HCEC 1CT (cell line): ENCODE measurements at places on chromosomes 5 and 9.

- DNase-seq = no peak
These were observed 163.3 kb upstream of the PPP1R2B start for GRCh38 chr5:156686796-156687195.

DNA sequence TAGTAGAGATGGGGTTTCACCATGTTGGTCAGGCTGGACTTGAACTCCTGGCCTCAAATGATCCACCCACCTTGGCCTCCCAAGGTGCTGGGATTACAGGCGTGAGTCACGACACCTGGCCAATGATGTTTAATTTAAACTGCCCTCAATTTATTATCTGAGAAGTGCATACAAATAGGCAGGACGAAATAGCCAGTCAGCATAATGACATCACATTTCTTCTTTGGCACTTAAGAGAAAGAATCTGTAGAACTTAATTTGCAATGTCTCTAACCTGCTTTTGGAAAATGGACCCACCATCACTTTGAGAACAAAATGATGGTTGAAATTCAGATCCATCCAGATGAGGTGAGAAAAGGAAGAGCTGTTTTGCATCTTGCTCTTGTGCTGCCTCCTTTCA is 52.5 kb upstream of the ZNF608 start:
- no peak for DNase-seq

DNA sequence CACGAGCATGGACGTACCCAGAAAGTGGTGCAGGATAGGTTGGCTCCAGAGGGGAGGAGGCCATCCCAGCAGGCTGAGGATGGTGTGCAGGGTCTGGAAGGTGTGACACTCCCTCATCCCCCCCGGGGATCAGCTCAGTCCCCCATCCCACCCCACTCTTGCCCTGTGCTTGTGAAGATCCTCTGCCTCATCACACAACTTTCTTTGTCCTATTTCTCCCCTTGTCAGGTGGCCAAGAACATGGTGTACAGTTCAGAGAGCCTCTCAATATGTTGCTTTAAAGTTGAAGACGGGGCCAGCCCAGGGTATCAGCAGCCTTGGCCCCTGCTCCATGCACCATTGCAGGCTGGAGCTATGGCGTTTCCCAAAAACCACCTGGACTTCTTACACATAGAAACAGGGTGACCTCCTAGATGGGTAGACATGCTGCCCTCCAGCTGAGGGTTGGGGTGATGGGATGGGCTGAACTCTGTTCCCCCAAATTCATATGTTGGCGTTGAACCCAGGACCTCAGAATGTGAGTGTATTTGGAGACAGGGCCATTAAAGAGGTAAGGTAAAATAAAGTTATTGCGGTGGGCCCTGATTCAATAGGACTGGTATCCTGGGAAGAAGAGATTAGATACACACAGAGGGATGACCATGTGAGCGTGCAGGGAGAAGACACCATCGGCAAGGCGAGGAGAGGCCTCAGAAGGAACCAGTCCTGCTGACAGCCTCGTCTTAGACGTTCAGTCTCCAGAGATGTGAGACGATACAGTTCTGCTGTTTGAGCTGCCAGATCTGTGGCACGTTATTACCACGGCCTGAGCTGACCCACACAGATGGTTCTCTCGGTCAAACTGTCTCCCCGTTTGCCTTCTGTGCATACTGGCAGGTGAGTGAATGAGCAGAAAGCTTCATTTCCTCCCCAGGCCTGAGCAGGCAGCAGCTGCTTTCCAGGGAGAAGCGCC is 272.5 kb downstream of the GADD45G start:
- DNase-seq = no peak

GRCh38 chr5:33734537-33734936 is 157.3 kb downstream of the ADAMTS12 start:
- no peak for DNase-seq

DNA sequence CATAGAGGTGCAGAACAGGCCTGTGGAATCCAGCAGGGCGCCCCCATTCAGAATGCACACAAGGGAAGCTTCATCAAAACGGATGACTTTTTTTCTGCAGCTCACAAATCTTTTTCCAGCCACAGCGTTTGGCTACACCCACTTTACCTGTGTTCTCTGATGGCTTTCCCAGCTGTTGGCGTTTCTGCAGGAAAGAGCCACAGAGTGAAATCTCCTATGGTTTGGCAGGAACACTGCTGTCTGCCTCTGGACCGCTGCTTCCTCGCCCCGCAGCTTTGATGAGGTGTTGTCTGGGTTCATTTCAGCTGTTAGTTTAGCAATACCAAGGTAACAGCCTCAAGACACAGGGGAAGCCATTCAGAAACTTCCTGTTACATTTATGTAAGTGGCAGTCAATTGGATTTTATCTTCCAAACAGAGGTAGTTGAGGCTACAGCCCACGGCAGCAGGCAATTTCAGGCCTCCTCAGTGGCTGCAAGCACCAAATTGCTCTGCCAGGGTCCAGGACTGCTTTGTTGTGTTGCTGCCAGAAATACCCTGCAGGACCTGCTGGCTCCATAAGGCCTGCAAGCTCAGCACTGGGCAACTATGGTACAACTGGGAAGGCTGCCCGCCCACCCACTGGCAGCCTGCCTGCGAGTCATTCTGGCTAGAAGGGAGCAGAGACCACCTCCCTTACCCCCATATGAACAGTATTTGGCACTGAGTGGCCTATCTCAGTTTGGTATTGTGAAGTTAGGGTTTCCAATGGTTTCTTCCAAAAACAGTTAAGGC is 96.7 kb downstream of the MVB12B start:
- DNase-seq = no peak

- DNase-seq = no peak
These were observed 246.8 kb downstream of the MSX2 start for GRCh38 chr5:174971210-174971609.
